H9 (cell line): ENCODE measurements at places on chromosomes 16 and 17. TPM values are rescaled to one million over a fixed set of nuclear protein-coding genes. Genes with fewer than 3 reads are reported as not detected.
A peak's percentile ranks its signal among the peaks of the same experiment; 100 is the strongest.

The KRT23 gene
- not detected in 2 replicates for total RNA-seq

The SPNS2 gene
- total RNA-seq: 0.33 and 0.77 TPM in 2 replicates

DNA sequence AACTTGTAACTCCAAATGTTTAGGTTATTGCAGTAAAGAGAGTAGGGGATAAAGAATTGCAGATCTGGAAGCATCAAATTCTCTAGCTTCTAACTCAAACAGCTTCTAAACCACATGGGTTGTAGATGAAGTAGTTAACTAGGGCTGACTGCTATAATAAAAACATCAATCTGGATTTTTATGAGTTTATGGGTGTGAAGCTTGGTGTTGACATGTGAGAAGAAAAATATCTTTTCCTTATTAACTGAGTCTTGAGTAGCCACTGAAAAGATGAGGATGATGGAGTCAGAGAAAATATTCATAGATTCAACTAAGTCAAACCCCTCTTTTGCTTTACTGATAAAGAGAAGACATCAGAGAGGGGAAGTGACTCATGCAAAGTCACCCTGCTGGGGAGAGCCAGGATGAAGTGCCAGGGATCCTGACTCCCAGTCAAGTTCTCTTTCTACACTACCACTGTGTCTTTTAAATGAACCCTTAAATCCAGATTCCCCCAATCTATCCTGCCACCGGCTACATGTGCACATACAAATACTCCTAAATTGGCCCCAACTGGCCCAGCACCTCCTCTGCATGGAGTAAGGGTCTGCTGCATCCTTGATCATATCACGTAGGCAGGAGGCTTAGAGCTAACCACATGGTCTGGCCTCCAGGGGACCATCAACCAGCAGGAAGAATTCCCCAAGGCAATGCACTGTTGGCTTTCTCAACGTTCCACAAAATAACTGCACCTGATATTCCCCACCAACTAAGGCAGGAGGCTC is 264.0 kb upstream of the CCL2 start:
- peak; percentile 23 for DNase-seq

GRCh38 chr16:20871258-20871657 is 28.9 kb downstream of the DCUN1D3 start:
- no peak for DNase-seq
